ENCODE measurements at places on chromosomes 13 and 19. TPM values are rescaled to one million over a fixed set of nuclear protein-coding genes. Genes with fewer than 3 reads are reported as not detected.
A peak's percentile ranks its signal among the peaks of the same experiment; 100 is the strongest.

GRCh38 chr19:5369962-5370367, 29.4 kb upstream of the PTPRS start:
- no peak for DNase-seq

GRCh38 chr13:40344270-40345148, 321.9 kb downstream of the FOXO1 start:
- no peak for DNase-seq

- DNase-seq: no peak
Measured at GRCh38 chr19:49977076-49977475, 16.1 kb upstream of the SIGLEC11 start.

DNA sequence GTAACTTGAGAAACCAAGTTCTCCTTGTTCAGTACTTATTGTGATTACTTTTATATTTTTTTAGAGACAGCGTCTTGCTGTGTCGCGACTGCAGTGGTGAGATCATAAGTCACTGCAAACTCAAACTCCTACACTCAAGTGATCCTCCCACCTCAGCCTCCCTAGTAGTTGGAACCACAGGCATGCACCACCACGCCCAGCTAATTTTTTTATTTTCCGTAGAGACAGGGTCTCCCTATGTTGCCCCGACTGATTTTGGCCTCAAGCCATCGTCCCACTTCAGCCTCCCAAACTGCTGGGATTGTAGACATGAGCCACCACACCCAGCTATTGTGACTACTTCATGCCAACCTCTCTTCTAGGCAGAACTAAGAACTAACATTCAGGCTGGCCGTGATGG, 8.3 kb downstream of the C19orf53 start:
- no peak for DNase-seq

- DNase-seq: no peak
Measured at GRCh38 chr19:14661372-14661924, 13.2 kb downstream of the ADGRE3 start.

DNA sequence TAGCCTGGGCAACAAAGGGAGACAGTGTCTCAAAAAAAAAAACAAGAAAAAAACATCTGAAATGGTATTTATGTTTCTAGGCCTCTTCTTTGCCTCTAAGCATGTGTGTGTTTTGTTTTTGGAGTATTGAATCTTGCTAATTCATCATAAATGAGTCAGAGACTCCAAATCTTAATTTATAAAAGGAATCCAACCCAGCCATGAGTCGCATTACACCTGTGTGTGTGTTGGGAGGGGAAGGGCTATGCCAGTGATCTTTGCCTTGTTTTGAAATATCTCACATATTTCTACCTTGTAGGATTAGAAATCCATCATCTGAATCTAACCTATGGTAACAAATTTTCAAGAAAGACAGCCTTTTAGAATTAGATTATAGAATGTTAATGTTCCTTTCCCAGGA, 4.0 kb downstream of the ZNF331 start:
- no peak for DNase-seq

DNA sequence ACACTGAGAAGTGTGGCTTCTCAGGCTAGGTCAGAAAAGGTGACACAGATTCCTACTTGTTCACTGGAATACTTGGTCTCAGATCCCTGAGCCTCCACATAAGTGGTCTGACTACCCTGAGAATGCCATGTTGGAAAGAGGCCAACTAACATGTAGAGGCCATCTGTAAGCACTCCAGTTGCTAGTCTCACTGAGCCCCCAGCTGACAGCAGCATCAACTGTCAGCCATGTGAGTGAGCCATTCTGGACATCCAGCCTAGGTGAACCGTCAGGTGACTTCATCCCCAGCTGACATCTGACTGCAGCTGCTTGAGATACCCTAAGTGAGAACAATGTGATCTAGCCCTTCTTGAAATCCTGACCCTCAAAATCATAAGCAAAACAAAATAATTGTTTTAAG, 18.1 kb upstream of the ARL11 start:
- no peak for DNase-seq

- no peak for DNase-seq
Measured at GRCh38 chr13:110706570-110707372, 855 bp upstream of the CARS2 start.

GRCh38 chr19:10315335-10316214, at the start of gene FDX2:
Gene FDX2 (minus strand): TSS chr19:10316015. CDS start chr19:10315996, 19 bp downstream.
- DNase-seq: peak; percentile 90

GRCh38 chr13:30567072-30567471, 50.6 kb upstream of the USPL1 start:
- no peak for DNase-seq

- no peak for DNase-seq
Measured at GRCh38 chr19:51637362-51637978, 7.3 kb upstream of the SIGLEC5 start.

- no peak for DNase-seq
Measured at GRCh38 chr13:44627441-44627840, 51.3 kb upstream of the TSC22D1 start.

- no peak for DNase-seq
Measured at GRCh38 chr19:41309180-41310032, 566 bp upstream of the CCDC97 start.

- DNase-seq: no peak
Measured at GRCh38 chr19:40717325-40717879, 490 bp downstream of the ITPKC start.

GRCh38 chr19:19594381-19594780, 24.1 kb downstream of the PBX4 start:
- DNase-seq: no peak

DNA sequence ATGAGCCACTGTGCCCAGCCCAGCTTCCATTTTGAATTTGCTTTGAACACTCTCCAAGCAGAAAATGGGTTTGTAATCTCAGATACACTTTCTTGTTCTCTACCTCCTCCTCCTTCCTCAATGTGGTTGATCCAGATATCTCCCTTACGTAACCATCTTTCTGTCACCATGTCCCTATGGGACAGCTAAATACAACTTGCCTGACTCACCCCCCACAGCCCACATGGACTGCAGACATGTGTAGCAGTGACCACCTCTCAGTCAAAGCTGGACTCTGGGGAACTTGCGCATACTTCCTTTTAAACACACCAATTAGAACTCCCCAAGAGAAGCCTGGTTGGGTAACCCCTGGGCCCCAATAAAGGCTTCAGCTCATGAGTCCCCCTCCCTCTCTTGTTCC, 10.8 kb upstream of the ZNF799 start:
- no peak for DNase-seq

DNA sequence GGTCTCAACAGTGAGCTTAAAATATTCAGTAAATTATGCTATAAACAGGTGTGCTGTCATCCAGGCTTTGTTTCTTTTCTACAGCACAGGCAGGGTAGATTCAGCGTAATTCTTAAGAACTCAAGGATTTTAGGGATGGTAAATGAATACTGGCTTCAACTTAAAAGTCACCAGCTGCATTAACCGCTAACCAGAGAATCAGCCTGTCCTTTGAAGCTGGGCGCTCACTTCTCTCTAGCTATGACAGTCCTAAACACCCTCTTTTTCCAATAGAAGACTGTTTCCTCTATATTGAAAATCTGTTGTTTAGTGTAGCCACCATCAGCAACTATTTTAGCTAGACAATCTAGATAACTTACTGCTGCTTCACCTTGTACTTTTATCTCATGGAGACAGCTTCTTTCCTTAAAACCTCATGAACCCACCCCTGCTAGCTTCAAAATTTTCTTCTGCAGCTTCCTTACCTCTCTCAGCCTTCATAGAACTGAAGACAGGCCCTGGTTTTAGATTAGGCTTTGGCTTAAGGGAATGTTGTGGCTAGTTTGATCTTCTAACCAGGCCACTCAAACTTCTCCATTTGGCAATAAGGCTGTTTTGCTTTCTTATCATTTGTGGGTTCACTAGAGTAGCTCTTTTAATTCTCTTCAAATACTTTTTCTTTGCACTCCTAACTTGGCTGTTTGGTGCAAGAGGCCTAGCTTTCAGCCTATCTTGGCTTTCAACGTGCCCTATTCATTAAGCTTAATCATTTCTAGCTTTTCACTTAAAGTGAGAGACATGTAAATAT, 89.5 kb downstream of the USP12 start:
- no peak for DNase-seq

GRCh38 chr19:30385666-30386065, 13.5 kb downstream of the ZNF536 start:
- no peak for DNase-seq

GRCh38 chr13:74027161-74027779, 106.9 kb downstream of the KLF12 start:
- no peak for DNase-seq

Gene CILP2
- 0.64 TPM for total RNA-seq

Gene CGB2
- not detected for total RNA-seq

Gene CEACAM5
- total RNA-seq: 0.45 TPM

Gene ZNF836
- total RNA-seq: 29.0 TPM

Gene HIF3A
- 19.9 TPM for total RNA-seq

Gene ZNF564
- total RNA-seq: 25.8 TPM

Gene EFNB2
- total RNA-seq: 26.0 TPM

Gene ZSCAN18
- total RNA-seq: 78.6 TPM

Gene CELF5
- 37.6 TPM for total RNA-seq

Gene TUBB4A
- 52.7 TPM for total RNA-seq

Gene CD209
- 0.73 TPM for total RNA-seq

Gene ZNF615
- total RNA-seq: 21.1 TPM

Gene IPO5
- total RNA-seq: 157 TPM

Gene ZNF585A
- 15.2 TPM for total RNA-seq

Gene IGFL1
- total RNA-seq: not detected

Gene PTPRH
- total RNA-seq: 0.73 TPM

Gene SMIM24
- 0.27 TPM for total RNA-seq

Data from cerebellum (tissue), 4 donors.